Peyer's patch (tissue), 4 donors: ENCODE measurements at places on chromosomes 3 and 15. TPM values are rescaled to one million over a fixed set of nuclear protein-coding genes. Genes with fewer than 3 reads are reported as not detected.

DNA sequence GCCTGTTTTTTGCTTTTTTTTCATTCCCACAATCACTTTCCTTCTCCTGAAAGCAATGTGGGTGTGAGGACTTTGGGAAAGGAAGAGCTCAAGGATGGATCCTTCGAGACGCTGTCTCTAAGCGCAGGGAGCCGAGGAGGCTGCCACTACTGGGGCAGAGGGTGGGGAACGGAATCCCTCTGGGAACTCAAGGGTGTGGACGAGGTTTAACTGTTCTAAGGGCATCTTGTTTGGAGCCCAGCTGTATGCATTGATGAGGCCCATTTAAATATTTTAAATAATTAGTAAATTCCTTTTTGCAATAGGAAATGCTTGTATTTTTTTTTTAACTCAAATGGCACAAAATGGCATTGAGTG is 124.4 kb upstream of the MEF2A start:
- DNase-seq: no peak

PLSCR5 gene
- not detected for total RNA-seq

PLA2G4E gene
- total RNA-seq: not detected

LRRC31 gene
- total RNA-seq: 57.6 TPM

DHFR2 gene
- total RNA-seq: 5.2 TPM

GRCh38 chr3:43373560-43373928 is 87.2 kb downstream of the SNRK start:
- DNase-seq: no peak

LMAN1L gene
- not detected for total RNA-seq

DNA sequence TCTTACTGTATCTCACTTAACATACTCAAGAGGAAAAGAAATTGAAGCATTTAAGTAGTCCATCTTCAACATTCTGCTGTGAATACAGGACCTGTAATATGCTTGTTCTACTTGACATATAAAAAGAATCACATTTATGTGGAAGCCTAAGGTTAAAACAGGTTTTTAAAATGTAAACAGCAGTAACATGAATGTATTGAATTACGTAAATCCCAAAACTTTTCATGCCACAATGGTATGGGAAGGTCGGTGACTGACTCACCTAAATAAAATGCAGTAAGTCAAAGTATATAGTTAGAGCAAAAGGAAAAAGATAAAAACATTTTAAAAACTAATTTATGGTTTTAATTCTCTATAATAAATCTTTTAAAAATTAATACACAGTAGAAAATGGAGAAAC is 115.7 kb upstream of the TJP1 start:
- no peak for DNase-seq

GRCh38 chr15:27694506-27695087 is 404.5 kb downstream of the OCA2 start:
- no peak for DNase-seq

GRCh38 chr3:108124337-108125152 is 33.7 kb upstream of the CD47 start:
- DNase-seq: no peak

- no peak for DNase-seq
These were observed 775.1 kb upstream of the CFAP20DC start for GRCh38 chr3:59824876-59825275.

DNA sequence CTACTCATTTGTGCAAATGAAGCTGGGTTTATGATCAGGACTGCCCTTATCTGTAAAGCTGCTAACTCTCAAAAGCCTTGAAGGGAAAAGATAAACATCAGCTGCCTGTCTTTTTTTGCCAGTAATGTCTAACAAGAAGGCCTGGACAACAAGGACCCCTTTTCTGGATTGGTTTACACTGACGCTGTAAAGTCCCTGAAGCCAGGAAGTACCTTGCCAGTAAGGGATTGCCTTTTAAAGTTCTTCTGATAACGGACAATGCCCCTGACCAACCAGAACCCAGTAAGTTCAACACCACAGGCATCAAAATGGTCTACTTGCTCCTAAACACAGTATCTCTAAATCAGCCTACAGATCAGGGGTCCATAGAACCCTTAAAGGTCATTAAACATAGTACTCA is 178.0 kb downstream of the PCCB start:
- no peak for DNase-seq

DNA sequence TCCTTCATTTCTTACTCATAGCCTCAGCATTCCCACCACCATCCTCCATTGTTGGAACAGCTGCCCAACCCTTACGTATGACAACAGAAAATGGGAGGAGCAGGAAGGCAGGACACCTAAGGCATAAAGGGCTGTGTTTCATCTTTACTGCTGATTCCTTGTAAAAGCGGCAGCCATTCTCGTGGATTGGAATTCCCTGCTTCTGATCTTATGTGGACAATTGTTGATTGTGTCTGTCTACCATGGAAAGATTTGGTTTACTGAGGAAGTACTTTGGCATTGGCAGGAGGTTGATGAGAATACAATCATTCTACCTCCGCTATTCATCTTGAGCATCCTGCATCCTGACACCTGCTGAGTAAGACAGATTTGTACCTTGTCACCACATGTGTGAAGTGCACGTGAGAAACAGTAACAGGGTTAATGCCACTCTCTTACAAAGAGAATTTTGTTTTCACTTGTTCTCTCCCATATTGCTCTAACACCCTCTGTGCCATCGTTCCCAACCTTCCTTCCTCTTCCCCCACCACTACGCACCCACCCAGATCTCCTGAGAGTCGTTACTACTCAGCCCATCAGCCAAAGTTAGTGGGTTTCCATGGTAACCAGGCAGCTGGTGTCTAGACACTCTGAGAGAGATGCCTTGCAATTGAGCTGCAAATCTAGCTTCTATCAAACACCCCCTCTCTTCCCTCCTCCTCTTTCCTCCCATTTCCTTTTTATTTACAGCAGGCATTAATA is 75.7 kb downstream of the GAP43 start:
- DNase-seq: no peak
